Activated T-helper 17 cell treated with anti-CD3 and anti-CD28 coated beads, Interleukin-2, amount 50 U/mL, for 72 hours (primary cell): ENCODE measurements at places on chromosomes 2 and 18. TPM values are rescaled to one million over a fixed set of nuclear protein-coding genes. Genes with fewer than 3 reads are reported as not detected.

GRCh38 chr2:116733699-116734098, 1080.8 kb upstream of the DDX18 start:
- no peak for ATAC-seq

The DCDC2C gene
- total RNA-seq, result not detected

DNA sequence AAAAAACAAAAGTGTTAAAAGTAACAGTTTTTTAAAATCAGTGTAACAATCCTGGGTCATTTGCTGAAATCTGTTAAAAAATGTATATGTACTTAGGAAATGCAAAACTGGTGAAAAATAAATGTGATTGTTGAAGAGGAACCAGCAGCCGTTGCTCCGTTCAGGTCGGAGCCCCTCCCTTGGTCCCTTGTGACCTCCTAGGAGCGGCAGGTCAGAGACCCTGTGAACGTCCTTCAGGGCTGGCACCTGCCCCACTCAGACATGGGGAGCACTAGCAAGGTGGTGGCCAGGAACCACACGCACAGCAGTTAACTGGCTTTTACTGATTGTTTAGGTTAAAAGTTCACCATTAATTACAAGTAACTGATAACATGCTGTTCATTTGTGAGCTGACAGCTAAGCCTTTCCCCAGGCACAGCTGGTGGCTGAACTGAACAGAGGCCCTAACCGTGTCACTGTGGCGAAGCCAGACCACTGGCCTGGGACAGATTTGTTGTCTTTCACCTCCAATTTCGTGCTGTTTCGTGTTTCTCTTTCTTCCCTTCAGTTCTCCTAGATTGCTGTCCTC, 159.2 kb upstream of the ALKAL2 start:
- ATAC-seq, result no peak

GRCh38 chr2:110120171-110121051, 4.8 kb upstream of the MALL start:
- no peak for ATAC-seq
